ENCODE measurements at places on chromosomes 11 and 22. TPM values are rescaled to one million over a fixed set of nuclear protein-coding genes. Genes with fewer than 3 reads are reported as not detected.

DNA sequence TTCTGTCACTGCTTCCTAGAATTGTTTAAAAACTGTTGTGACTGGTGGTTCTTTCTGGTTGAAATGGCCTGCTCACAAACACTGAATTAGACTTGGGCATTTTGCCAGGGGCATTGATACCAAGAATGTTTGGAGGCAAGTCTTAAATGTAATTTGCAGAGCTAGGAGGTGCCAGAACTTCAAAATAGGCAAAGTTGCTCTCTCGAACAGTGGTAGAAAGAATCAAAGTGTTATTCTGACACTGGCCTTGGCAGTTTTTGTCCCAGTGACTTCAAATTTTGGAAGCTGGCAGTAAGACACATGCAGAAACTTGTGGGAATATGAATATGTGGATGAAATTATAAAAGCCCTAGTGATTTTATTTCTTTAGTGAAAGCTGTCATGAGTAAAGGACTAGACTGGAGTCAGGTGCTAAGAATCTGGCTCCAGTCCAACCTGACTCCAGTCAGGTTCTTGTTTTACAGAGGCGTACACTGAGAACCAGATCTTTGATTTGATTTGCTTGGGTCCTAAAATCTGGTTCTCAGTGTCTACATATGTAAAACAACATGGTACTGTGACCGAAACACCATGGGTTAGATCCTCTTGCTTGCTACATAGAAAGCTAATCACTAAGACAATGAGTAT lies 20.9 kb downstream of the SVIP start:
- no peak overlapping the region for H3K27ac ChIP-seq
- DNase-seq: no peak
- H3K4me3 ChIP-seq: no peak overlapping the region
- no peaks in the 10 kb centered on the region for H3K36me3 ChIP-seq
- no peaks in the 10 kb centered on the region for H3K27me3 ChIP-seq

DNA sequence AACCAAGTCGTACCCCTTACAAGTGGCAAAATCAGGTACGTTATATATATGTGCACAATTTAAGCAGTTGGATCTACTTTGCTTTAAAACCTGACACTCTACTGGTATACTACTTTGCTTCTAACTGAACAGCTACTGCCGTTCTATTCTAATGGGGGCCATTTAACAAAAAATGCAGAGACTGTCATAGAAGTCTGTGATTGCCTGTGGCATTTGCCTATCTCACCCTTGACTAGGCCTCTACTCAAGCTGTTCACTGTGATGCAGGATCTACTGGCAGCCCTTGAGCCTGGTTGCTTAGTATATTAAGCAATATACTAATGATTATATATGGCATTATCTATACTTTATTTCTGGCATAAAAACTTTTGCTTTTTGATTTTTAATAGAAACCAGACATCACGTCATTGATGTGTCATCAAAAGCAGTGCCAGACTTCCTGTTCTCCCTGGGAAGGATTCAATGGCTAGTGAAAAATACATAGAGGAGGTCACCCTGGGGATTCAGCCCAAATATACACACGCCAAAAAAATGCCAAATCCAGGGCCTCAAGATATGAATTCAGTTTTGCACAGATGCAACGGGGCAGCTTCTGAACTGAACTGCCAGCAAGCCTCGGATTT lies 40.0 kb upstream of the FIBIN start:
- no peak overlapping the region for H3K4me3 ChIP-seq
- peaks cover 14% of the 10 kb centered on the region for H3K4me1 ChIP-seq
- DNase-seq: no peak
- H3K36me3 ChIP-seq: no peaks in the 10 kb centered on the region
- H3K27me3 ChIP-seq: no peaks in the 10 kb centered on the region

- H3K27ac ChIP-seq: no peak overlapping the region
- H3K36me3 ChIP-seq: no peaks in the 10 kb centered on the region
- H3K4me1 ChIP-seq: peaks cover 18% of the 10 kb centered on the region
- H3K4me3 ChIP-seq: no peak overlapping the region
- no peaks in the 10 kb centered on the region for H3K27me3 ChIP-seq
- DNase-seq: no peak
Observed at GRCh38 chr11:72727521-72727920, 24.7 kb downstream of the ARAP1 start.

GRCh38 chr11:10498426-10499250 lies 42.3 kb downstream of the RNF141 start:
- H3K27me3 ChIP-seq: no peaks in the 10 kb centered on the region
- H3K4me1 ChIP-seq: no peaks in the 10 kb centered on the region
- no peaks in the 10 kb centered on the region for H3K36me3 ChIP-seq
- no peak for DNase-seq
- no peak overlapping the region for H3K27ac ChIP-seq
- H3K4me3 ChIP-seq: no peak overlapping the region

DNA sequence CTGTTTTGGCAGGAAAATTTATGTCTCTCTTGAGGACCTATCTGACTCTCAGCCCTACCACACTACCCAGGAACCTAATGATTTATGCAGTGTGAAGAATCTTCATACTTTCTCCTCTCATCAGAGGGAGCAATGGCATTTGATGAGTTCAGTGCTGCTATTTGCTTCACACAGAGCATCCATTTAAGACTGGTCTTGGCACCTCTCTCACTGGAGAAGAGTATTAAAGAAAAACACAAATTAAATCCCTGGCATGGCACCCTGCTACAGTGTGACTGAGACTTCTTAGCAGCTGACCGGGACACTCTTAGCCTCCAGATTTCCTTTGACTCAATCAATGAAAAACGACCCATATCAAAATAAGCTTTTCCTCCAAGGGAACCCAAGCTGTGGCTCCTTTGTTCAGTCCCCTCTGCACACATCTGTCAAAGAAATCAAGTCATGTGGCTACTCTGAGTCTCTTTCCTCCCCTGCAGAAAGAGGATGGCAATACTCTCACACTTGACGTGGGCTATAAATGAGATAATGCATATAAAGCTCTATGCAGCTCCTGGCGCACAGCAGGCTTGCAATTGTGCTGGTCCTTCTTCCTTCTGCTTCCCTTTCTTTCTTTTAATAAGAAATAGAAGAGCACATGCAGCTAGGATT lies 186.1 kb upstream of the E2F8 start:
- no peaks in the 10 kb centered on the region for H3K4me1 ChIP-seq
- H3K36me3 ChIP-seq: no peaks in the 10 kb centered on the region
- no peak for DNase-seq
- H3K4me3 ChIP-seq: no peak overlapping the region

LSP1 gene
- 32.7 TPM for total RNA-seq

CHRM4 gene
- not detected for total RNA-seq

NCF4 gene
- 37.6 TPM for total RNA-seq
